ENCODE measurements at places on chromosomes 3 and 15. TPM values are rescaled to one million over a fixed set of nuclear protein-coding genes. Genes with fewer than 3 reads are reported as not detected.

Gene CCR4
- not detected for total RNA-seq

Gene AADAC
- 0.77 TPM for total RNA-seq

DNA sequence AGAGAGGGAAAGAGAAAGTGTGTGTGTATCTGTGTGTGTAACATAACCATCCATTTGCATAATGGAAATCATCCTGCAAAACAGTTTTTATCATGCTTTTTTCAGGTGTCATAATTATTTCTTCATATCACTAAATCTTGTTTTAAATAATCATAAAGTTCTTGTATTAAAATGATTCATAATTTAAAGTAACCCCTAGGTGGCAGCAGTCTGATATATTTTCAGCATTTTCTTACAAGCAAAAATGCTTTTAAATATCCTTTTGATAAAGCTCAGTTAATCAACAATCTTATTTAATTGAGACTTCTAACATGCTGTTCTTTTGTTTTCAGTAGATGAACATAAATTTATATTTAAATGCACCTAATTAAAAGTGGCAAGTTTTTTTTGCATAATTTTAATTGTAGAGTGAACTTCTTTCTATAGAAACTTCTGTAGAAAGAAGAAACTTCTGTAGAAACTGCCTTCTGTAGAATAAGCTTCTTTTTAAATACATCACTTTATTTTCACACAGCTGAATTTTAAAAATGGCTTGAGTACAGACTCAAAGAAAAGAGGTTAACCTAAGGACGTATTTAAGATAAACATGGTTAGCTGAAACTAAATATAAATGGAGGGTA is 72.5 kb downstream of the OPA1 start:
- peak; percentile 30 for DNase-seq

- DNase-seq = peak; percentile 19
Observed at GRCh38 chr15:70200511-70201424, 103.1 kb upstream of the TLE3 start.

GRCh38 chr15:78272316-78272715 is 8.0 kb downstream of the DNAJA4 start:
- DNase-seq = no peak

Data from fibroblast of lung (primary cell).